Left lung (tissue), 14 donors: ENCODE measurements at places on chromosomes 2 and 18. TPM values are rescaled to one million over a fixed set of nuclear protein-coding genes. Genes with fewer than 3 reads are reported as not detected.

- DNase-seq: no peak
These were observed 234.6 kb upstream of the SIX3 start for GRCh38 chr2:44706681-44707553.

DNA sequence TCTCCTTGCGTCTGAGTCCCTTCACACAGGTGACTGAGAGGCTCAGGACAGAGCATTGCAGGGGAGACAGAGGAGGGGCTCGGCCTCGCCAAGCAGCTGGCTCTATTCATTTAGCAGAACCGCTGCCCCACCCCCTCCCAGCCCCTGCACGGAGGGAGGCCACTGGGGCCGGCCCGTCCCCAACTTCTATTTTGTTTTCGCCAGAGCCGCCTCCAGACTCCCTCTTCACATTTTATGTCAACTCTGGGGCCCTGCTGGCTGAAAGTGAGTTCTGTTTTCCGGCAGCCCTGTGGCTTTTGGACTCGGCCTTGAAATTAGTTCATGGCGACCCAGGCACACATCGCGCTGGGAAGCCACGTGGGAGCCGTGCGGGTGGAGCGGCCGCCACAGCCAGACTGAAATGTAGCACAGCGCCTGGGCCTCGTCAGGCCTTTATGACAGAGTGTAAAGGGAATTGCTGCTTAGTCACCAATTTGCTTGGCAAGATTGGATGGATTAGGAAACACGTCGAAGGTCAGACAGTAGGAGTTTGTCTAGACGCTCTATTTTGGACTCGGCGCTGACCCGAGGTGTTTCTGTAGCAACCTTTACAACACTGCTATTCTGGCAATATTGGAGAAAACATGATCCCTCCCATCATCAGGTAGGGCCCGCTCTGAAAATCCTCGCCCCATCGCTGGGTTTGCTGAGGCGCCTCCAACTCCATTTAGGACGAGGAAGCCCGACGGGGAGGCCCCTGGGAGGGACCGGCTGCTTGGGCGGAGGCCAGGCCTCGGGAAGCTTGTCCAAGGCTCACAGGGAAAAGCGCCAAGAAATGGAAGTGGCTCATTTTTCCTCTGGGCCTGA lies 90.7 kb upstream of the CTDP1 start:
- DNase-seq: peak; percentile 82

DNA sequence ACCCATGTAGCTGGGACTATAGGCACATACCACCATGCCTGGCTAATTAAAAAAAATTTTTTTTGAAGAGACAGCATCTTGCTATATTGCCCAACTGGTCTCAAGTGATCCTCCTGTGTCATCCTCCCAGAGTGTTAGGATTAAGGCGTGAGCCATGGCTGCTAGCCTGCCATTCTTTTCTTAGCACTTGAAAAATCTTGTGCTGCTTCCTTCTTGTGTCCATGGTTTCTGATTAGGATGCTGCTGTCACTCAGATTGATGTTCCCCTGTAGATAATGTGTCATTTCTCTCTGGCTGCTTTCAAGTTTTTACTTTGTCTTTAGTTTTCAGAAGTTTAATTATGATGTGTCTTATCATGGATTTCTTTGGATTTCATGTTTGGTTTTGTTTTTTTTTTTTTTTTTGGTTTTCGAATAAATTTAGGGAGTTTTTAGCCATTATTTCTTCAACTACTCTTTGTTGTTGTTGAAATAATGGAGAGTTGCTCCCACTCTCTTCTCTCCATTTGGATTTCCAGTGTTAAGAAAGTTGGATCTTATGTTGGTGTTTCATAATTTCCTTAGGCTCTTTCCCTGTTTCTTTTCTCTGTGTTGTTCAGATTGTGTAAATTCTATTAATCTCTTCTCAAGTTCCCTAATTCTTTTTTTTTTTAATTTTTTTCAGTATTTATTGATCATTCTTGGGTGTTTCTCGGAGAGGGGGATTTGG lies 2.5 kb downstream of the ATP9B start:
- no peak for DNase-seq

DNA sequence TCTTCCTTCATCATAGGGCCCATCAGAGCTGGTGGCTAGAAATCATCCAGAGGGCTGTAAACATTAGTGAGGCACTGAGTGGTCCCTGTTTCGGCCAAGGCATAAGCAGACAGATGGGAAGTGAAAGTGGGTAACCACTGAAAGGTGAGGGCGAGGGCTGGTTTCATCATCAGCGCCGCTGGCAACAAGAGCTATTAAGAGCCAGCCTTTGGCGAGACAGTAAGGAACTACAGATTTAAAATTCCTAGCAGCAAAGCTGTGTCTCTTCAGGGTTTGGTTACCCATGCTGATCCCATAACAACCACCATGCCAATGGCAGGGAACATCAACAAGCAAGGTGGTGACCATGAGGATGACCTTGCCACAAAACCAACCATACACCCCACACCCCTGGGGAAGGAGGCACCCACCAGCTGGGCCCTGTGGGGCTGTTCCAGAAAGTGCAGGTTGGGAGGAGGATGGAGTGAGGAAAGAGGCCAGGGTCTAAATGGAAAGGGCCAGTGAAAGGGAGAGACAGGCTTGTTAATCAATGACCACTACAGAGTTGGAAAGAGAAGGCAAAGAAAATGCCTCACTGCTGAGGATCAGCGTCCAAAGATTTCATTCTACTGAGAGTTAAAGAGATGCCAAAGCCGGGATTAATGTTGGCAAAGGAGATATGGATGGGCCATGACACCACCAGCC lies 9.0 kb upstream of the SLC20A1 start:
- DNase-seq: no peak

DNA sequence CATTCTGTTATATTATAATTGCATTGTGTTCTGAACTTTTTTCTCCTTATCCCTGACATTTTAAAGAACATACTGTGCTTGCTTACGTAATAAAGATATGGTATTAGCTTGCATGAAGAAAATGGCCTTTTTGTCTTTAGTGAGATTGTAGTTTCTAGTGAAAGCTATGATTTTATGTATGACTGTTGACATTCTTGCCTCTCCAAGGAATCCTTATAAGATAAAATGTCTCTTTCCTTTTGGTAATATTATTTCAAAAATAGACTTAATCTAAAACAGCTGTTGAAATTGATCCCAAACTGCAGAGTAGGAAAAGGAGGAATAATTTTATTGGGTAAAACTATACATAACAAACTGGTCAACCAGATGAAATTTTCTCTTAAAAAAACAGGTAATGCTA lies 40.8 kb upstream of the CCDC102B start:
- DNase-seq: no peak

GRCh38 chr18:32550963-32551362 lies 80.3 kb upstream of the GAREM1 start:
- DNase-seq: no peak

DNA sequence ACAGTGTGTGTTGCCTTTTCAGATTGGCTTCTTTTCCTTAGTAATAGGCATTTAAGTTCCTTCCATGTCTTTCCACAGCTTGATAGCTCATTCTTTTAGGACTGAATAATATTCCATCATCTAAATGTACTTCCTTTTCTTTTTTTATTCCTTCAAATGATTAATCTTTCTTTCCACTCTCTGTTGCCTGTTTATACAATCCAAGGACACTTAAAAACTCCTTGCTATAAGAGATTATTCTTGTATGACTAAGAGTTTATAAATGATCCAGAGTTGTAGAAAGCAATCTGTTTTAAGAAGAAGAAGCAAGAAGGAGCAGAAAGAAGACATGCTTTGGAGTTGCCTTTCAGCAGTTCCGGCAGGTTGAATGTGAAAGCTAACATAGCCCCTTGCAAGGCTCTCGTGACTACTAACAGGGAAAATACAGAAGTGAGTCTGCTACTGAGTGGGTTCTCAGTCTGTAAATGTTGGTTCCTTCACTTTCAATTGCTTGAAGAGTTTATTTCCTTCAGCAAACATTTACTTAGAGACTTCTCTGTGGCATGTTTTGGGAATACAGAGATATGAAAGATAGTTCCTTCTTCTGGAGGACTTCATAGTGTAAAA lies 123.0 kb downstream of the PMAIP1 start:
- DNase-seq: no peak

- no peak for DNase-seq
These were observed 34.1 kb upstream of the OLA1 start for GRCh38 chr2:174282441-174282840.

DNA sequence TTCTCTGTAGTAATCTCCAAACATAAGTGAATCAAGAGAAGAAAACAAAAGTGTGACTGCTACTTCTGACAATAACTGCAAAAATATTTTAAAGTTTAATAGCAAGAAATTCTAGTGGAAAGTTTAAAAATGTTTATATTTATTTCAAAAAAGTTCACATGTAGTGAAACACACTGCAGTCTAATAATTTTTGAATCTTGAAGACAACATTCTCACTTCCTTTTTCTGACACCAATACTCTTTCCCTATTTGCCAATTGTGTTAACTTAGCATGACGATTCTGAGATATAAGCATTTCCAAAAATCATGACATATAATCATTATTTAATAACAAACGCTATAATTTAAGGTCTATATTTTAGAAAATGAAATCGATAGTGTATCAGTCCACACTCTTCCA lies 429.1 kb upstream of the PKDCC start:
- DNase-seq: no peak

DNA sequence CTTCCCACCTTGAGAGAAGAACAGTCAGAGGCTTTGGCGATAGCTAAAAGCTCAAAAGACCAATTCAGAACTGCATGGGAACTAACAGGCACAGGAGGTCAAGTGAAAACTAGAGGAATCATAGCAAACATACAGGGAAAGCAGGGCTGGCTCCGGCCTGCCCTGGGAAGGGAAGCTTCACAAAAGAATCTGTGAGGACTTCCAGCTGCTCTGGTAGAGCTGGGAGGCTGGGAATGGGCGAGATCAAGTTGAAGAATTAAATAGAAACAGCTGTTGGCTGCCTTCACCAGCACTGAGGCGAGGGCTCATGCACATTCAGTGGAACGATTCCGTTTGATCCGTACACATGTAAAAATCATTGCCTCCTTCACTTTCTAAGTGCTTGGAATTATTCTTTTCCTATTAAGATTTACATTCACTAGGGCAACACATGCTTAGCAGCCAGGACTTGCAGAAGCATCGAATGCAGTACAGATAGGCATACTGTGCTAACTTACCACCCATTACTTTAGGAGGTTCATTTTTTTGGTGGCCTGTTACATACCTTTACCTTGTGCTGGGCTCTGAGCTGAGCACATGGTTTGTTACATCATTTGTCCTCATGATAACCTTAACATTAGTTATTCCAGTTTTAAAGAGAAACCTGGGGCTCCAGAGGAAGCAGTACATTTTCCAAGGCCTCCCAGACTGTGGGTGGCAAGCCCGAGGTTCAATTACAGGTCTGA lies 125.4 kb upstream of the RNF152 start:
- DNase-seq: peak; percentile 87

DNA sequence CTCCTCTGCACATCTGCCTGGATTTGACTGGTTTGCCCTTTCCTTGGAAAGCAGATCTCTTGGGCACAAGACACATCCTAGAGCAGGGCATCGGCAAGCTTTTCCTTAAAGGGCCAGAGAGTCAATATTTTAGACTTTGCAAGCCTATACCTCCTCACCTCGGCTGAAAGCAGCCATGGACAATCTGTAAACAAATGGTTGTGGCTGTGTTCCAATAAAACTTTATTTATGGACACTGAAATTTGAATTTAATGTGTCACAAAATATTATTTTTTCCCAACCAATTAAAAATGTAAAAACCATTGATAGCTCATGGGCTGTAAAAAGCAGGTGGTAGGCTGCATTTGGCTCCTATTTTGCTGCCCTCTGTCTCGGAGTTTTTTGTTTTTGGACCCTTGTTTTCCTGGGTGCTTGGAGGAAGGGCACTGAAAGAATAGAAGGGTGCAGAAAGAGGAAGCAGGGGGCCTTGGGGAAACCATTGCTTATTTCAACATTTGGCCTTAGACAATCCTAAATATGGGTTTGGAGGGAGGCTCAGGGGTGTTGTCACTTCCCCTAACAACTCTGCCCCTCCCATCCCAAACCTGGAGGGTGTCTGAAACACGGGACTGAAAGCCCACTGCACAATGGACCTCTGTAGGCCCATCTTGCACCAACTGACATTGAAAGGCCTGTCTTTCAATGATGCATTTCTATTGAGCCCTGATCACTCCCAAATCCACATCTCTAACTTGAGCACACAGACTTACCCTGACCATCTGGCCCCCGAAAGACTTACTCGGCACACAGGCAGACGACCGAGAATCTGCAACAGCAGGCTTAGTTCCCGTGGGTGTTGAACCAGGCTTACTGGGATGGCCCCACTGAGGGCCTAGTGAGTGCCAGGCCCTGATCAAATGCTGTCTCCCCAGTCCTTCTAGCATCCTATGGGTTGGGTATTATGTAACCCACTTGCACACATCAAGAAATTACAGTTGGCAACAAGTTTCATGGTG lies 7.1 kb upstream of the ZFP36L2 start:
- DNase-seq: no peak

DNA sequence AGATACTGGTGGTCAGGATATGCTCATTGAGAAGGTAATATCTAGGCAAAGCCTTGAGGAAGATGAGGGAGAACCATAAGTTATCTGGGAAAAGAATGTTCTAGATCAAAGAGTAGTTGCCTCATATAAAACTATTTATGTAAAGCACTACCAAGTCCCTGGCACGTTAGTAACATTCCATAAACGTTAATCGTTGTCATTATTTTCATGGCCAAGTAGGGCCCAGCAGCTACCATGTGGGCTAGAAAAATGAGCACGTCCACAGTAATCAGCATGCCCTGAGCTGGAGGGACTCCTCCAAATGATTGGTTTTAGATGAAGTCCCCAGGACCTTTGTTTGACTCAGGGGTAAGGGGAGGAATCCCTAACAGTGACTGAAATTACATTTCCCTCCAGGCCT lies 32.7 kb upstream of the AFTPH start:
- no peak for DNase-seq

GRCh38 chr18:32368170-32368569 lies 102.5 kb downstream of the GAREM1 start:
- DNase-seq: no peak

DNA sequence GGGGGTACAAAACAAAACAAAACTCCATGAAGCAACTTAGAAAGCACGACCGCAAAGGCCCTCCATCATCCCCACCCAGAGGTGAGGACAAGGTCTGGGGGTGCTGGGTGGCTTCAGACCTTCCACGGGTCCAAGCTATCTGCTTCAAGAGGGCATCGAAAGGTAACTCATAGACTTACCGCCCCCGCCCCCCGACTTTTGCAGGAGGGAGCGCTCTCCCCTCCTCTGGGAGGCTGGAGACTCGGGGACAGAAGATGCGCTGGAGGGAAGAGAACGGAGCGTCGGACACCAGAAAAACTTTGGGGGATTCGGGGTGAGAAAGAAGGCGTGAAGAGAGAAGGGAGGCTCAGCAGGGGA lies 300 bp upstream of the STON1 start:
- DNase-seq: no peak

GRCh38 chr2:20539133-20539719 lies 92.4 kb downstream of the RHOB start:
- peak; percentile 5 for DNase-seq

GRCh38 chr18:58400331-58400870 lies 228.5 kb downstream of the ALPK2 start:
- DNase-seq: no peak

GRCh38 chr2:30683236-30683956 lies 123.8 kb downstream of the CAPN13 start:
- no peak for DNase-seq

Gene KLHL41
- 1.6 TPM for polyA plus RNA-seq

Gene TACR1
- 2.9 TPM for polyA plus RNA-seq

Gene UGT1A10
- not detected for polyA plus RNA-seq

Gene NCKAP5
- 13.0 TPM for polyA plus RNA-seq

Gene FOXI3
- 0.07 TPM for polyA plus RNA-seq

Gene LYG1
- polyA plus RNA-seq: 3.6 TPM

Gene SGO2
- polyA plus RNA-seq: 15.9 TPM

Gene FBXO41
- polyA plus RNA-seq: 1.9 TPM
